ENCODE measurements at places on chromosomes 2 and 18.

- no peak for DNase-seq
Measured at GRCh38 chr2:46849721-46850556, 65.7 kb downstream of the MCFD2 start.

DNA sequence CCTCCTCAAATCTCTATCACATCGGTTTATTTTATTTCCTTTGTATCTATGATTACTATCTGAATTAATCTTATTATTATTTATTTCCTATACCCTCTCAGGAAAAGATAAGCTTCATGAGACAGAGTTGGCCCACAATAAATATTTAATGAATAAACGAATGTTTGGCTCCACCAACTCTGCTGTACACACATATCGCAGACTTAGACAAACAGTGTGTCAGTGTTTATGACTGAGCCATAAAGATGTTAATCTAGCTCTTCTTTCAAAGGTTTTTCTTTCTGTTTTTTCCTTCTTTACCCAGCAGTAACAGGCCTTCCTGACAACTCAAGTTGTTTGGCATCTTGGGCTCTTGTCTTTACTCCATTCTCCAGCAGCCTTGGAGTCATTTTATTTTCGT, 329.5 kb downstream of the CDH2 start:
- no peak for DNase-seq

DNA sequence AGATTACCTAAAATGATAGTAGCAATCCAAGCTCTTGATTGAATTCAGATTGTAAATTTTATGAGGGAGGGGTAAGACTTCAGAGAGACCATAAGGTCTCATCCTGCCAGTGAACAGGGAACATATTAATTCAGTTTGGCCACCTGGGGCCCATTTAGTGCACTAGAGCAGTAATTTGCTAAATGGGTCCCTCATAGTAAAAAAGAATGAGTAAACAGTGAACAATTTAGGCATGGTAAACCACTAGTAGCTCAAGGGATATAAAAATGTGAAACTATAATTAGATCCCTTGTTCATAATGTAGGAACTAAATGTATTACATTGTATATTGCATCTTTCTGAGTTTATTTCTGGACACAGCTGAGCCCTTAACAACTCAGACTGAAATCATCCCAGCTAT, 4.9 kb upstream of the PHLPP1 start:
- DNase-seq, result no peak

DNA sequence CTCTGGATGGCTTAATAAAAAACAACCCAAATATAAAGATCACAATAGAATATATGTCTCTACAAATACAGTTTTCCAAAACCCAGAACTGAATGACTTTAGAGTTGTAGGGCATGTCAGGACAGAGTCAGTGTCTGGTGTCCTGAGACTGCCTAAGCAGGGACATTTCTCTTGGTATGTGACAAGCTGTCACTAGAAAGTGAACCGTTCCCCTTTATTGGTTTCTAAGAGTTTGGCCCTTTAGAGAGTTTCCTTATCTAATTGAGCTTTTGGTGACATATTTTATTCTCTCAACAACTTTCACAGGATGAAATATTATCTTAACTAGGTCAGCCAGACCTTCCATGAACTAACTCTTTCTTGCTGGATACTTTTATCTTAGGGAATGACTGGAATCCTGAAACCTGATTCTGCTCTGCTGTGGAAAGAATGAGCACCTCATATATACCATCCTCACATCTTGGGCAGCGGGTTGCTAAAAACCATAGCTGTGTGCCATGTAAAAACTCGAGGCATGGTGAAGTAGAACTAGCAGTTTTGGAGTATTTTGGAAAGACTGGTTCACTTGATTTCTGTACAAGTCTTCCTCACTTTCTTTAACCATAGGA, 54.8 kb downstream of the CAVIN2 start:
- no peak for DNase-seq

- no peak for DNase-seq
Measured at GRCh38 chr2:71995067-71995665, 152.5 kb downstream of the CYP26B1 start.

Measured in D341Med (cell line).